Psoas muscle (tissue), 8 donors: ENCODE measurements at places on chromosomes 7 and 10. TPM values are rescaled to one million over a fixed set of nuclear protein-coding genes. Genes with fewer than 3 reads are reported as not detected.

The HTRA1 gene
- 18.7 TPM for polyA plus RNA-seq

The NKX1-2 gene
- polyA plus RNA-seq, result not detected

The TMEM273 gene
- 7.7 TPM for polyA plus RNA-seq

The DYDC2 gene
- polyA plus RNA-seq, result not detected

The SPDYE8 gene
- not detected for polyA plus RNA-seq

DNA sequence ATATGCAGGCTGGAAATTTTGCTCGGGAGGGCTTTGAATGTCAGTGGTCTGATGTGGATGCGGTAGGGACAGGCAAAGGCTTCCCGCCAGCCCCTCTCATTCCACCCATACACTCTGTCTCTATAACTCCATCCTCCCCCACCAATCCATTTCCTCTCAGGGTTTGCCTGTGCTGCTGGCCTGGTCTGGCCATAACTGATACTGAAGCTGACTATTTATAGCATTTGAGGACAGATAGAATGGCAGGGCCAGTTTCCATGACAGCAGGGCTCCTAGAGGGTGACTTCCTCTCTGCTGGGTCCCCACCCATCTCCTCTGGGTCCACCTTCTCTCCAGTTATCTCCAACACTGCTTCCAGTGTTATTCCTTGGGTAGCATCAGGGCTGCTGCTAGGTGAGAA, 6.6 kb upstream of the PDLIM1 start:
- DNase-seq, result no peak

DNA sequence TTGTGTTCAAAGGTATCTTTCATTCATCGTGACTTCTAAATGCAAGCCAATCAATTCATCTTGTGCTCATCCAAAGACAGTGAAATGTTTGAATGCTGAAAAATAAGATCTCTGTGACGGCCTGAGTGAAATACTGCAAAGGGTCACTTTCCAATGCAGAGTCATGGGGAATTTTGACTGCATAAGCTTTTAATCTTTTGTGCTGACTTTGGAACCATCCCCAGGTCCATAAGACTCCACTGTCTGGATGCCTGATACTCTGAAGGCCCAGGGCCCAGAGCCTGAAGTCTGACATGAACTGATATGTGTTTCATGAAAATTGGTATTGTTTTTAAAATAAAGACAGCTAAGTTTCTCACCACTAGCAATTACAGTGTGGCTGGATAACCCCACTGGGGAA, 39.0 kb downstream of the PPP1R3C start:
- DNase-seq, result no peak

DNA sequence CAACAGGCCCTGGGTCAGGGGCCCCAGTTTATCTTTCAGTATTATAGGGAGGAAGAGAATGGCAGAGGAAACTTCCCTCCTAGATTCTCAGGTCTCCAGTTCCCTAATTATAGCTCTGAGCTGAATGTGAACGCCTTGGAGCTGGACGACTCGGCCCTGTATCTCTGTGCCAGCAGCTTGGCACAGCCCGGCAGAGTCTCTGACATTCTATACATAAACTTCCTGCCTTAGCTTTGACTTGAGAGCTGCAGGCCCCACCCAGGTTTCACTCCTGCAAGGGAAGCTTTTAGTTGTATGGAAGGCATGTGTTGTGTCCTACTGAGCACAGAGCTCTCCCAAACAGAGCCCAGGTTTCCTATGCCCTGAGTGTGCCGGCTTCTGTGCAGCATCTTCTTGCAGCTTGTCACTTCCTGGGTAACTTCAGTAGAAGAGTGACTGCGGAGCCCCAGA, 205.6 kb upstream of the PRSS58 start:
- DNase-seq, result no peak

- DNase-seq, result no peak
These were observed 28.2 kb downstream of the HBP1 start for GRCh38 chr7:107196834-107197610.

GRCh38 chr10:28217848-28218247, 85.0 kb downstream of the MPP7 start:
- DNase-seq, result no peak

GRCh38 chr7:46393142-46393541, 472.1 kb upstream of the IGFBP3 start:
- DNase-seq, result no peak

- DNase-seq, result no peak
These were observed 48.8 kb upstream of the ECHDC3 start for GRCh38 chr10:11693376-11693775.

DNA sequence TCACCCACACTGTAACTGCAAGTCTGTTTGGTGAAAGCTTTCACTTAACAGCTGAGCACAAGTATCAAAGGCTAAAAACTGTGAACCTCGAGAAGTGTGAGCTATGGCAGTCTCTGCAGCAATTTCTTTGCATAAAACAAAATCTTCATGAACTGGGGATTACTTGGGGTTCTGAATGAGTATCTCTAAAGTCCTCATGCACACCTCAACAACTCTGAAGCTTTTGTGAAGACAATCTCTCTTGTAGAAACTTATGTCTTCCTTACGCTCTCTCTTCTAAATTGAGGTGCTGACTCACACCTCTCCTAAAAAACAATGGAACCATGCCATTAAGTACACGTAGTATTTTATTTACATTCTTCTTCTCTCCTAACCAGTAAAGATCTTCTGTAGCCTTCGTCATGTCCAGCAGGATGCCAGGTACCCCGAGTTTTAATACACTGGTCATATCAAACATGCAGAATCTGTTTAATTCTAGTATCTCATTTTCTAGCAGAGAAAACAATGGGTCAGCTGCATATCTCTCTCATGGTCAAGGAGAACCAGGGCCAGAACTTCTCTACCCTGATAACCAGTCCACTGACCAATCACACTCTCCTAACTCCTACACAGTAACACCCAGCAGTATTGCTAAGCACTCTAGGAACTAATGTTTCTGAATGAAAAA, 76.9 kb downstream of the UBE2H start:
- no peak for DNase-seq

GRCh38 chr7:44195889-44196288, 4.9 kb upstream of the YKT6 start:
- no peak for DNase-seq

- DNase-seq, result no peak
These were observed 21.0 kb downstream of the MPP7 start for GRCh38 chr10:28281726-28282315.

GRCh38 chr7:92785923-92786322, 50.5 kb downstream of the CDK6 start:
- no peak for DNase-seq

DNA sequence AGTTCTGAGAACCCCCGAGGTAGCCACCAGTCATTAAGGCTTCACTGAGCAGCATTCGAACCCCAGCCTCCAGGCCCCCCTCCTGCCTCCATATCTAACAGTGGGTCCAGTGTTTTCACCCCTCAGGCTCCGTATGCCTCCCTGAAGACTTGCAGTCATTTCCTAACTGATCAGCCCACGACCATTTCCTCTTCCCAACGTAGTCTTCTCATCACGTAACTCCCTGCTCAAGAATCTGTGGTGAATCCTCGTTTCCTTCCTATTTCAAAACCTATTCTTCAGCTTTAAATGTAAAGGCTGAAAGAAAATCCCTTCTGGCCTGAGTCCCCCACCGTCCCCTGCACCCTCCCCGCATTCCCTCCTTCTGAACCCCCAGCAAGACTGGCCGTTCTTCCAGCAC, 21.1 kb downstream of the FRMD4A start:
- DNase-seq, result no peak
